ENCODE measurements at places on chromosomes 2 and 18. TPM values are rescaled to one million over a fixed set of nuclear protein-coding genes. Genes with fewer than 3 reads are reported as not detected.

Gene DES
- 0.60 TPM for total RNA-seq

Gene PSMA8
- not detected for total RNA-seq

Gene CRACDL
- 29.6 TPM for total RNA-seq

Gene NEU2
- not detected for total RNA-seq

GRCh38 chr2:186696290-186696689 lies 2.4 kb downstream of the FAM171B start:
- no peak for DNase-seq
- no peak overlapping the region for H3K27ac ChIP-seq
- H3K36me3 ChIP-seq = no peaks in the 10 kb centered on the region
- no peaks in the 10 kb centered on the region for H3K4me1 ChIP-seq

GRCh38 chr2:96389736-96390135 lies 54.2 kb downstream of the NCAPH start:
- DNase-seq = no peak
- no peaks in the 10 kb centered on the region for H3K36me3 ChIP-seq
- no peaks in the 10 kb centered on the region for H3K4me1 ChIP-seq
- no peak overlapping the region for H3K4me3 ChIP-seq

GRCh38 chr18:59246796-59247195 lies 26.5 kb downstream of the RAX start:
- DNase-seq = no peak
- H3K4me3 ChIP-seq = no peak overlapping the region
- H3K36me3 ChIP-seq = no peaks in the 10 kb centered on the region
- H3K27ac ChIP-seq = no peak overlapping the region

DNA sequence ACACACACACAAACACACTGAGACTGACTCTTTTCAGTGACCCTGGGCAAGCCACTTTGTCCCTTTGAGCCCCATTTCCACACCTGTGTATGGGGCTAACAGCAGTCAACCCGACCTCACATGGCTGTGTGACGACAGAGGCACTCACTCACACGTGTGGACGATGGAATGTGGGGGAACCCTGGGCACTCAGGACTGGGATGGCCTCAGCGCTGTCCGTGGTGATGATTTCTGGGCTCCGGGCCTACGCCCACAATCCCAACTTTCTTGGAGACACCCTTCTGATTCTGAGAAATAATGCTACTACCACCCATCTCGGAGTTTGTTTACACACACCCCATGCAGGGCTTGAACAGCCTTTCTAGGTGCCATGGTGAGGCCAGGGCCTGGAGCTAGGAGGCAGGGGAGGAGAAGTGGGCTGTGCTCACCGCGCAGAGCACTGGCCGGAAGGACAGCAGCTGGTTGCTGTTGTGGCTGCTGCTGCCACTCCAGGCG lies 1.5 kb downstream of the CRYBA2 start:
- peaks cover 9% of the 10 kb centered on the region for H3K4me1 ChIP-seq
- no peak overlapping the region for H3K4me3 ChIP-seq
- H3K36me3 ChIP-seq = no peaks in the 10 kb centered on the region
- peaks cover 59% of the 10 kb centered on the region for H3K27me3 ChIP-seq
- H3K27ac ChIP-seq = no peak overlapping the region
- DNase-seq = no peak

- H3K27me3 ChIP-seq = no peaks in the 10 kb centered on the region
- DNase-seq = no peak
- no peaks in the 10 kb centered on the region for H3K36me3 ChIP-seq
- H3K27ac ChIP-seq = no peak overlapping the region
Observed at GRCh38 chr2:214607051-214607450, 196.2 kb downstream of the VWC2L start.

GRCh38 chr18:65435534-65435933 lies 315.3 kb upstream of the CDH7 start:
- no peak overlapping the region for H3K27ac ChIP-seq
- H3K4me1 ChIP-seq = no peaks in the 10 kb centered on the region
- H3K4me3 ChIP-seq = no peak overlapping the region
- DNase-seq = no peak

DNA sequence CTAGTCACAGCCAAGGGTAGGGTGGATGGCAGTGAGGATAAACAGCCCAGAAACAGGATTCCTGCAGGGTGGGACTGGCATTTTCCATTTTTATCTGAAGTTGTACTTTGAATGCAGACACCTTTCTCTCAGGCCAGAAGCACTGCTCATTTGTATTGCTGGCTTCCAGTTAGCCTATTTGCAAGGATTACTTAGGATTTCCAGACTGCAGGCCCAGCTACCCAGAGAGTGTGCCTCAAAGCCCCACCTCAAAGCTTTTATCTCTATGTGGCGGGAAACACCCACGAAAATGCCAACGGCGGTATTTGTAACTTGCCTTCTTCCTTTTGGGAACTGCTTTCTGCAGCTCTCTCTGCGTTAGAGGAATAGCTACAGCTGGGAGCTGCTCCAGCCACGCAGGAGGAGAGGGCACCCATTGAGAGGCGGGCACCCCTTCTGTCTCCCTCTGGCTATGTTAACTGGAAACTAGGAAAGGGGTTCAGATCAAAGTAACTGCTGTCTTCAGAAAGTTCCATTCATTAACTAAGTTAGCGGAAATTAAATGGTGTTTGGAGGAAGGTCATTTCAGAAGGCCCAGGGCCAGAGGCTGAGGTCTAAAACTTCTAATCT lies 144.9 kb downstream of the TGIF1 start:
- peak; percentile 49 for DNase-seq
- peaks cover 74% of the 10 kb centered on the region for H3K4me1 ChIP-seq

- H3K27me3 ChIP-seq = no peaks in the 10 kb centered on the region
- no peak for DNase-seq
- no peaks in the 10 kb centered on the region for H3K4me1 ChIP-seq
- no peaks in the 10 kb centered on the region for H3K36me3 ChIP-seq
Observed at GRCh38 chr2:13114391-13114790, 397.7 kb downstream of the TRIB2 start.

DNA sequence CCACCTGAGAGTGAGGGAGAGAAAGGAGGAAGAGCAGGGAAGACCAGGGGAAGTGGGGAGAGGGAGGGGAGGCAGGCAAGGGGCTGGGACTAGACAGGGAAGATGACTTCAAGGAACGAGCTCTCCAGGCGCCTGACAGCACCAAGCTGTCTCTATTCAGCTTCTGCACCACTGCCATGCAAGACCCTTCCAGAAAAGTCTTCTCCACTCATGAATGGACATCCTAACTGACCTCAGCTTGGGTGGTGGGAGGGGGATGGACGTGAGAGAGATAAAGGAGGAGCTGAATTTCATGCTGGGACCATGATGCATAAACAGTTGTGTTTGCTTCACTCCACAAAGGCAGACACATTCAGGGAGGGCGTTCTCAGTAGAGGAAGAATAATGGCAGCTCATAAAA lies 206.4 kb upstream of the ARL4C start:
- H3K27ac ChIP-seq = no peak overlapping the region
- no peaks in the 10 kb centered on the region for H3K36me3 ChIP-seq
- DNase-seq = no peak
- no peak overlapping the region for H3K4me3 ChIP-seq

DNA sequence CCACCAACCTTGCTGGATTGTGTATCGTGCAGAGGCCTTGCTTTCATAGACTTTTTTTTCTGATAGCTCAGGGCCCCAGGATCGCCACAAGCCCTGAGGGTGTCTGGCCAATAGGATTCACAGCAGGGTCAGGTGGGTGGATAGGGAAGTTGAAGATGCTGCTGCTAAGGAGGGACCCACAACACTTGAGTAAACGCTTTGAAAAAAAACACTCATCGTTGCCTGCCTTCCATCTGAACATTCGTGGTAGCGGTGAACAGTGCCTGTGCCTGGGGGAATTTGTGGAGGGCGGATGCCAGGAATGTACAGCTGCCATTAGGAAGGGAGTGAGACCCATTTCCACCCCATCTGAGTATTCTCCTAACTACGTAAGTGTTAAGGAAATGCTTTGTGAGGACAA lies 104.6 kb upstream of the TPO start:
- H3K4me3 ChIP-seq = no peak overlapping the region
- no peak for DNase-seq
- no peak overlapping the region for H3K27ac ChIP-seq
- H3K36me3 ChIP-seq = no peaks in the 10 kb centered on the region

Data from PC-9 (cell line).